ENCODE measurements at places on chromosomes 6 and 20.
A peak's percentile ranks its signal among the peaks of the same experiment; 100 is the strongest.

GRCh38 chr20:46458866-46459750, 52.7 kb upstream of the ELMO2 start:
- H3K4me3 ChIP-seq = peak overlapping the region; percentile 20
- no peaks in the 10 kb centered on the region for H3K27me3 ChIP-seq
- no peak overlapping the region for H3K27ac ChIP-seq
- peaks cover 2% of the 10 kb centered on the region for H3K36me3 ChIP-seq
- peak; percentile 88 for DNase-seq

- no peak for DNase-seq
- peaks cover 5% of the 10 kb centered on the region for H3K4me1 ChIP-seq
- no peak overlapping the region for H3K4me3 ChIP-seq
- H3K36me3 ChIP-seq = no peaks in the 10 kb centered on the region
- no peak overlapping the region for H3K27ac ChIP-seq
Observed at GRCh38 chr20:10789386-10789785, 115.6 kb upstream of the JAG1 start.

DNA sequence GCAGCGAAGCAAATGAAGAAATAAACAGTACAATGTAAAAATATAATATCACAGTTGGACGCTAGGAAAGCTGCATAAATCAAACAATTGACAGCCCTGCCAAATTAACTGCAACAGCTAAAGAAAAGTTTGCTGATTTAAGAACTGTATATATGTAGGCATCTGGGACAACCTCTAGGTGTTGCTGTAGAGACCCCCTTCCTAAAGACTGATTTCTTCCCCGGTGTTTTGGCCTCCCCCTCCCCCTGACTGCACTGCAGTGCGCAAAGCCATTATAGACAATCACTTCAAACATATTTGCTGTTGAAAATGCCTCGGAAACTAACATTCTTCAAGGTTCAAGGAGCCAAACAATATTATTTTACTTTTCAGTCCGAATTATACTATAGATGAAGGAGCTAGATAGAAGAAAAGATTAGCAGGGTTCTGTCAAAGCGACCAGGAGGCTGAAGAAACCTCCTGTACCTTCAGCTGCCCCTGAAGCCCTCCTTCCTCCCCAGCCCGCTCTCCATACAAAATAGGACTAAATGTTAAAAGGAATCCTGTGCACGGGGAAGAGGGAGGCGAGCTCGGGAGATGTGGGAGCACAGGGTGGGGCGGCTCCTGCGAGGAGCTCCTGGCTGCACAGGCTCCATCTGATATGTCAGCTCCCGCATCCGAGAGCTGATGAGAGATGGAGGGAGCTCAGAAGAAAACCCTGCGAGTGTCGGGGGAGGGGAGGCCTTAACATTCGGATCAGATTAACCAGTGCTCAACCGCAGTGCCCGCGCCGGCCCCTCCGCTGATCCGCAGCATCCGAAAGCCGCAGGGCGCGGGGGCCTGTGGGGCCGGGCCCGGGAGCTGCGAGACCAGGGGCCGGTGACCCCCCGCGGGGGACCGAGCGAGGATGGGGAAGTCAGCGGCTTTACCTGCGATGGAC, 822 bp downstream of the ELOVL4 start:
- H3K36me3 ChIP-seq = no peaks in the 10 kb centered on the region
- H3K27ac ChIP-seq = no peak overlapping the region
- H3K27me3 ChIP-seq = no peaks in the 10 kb centered on the region

DNA sequence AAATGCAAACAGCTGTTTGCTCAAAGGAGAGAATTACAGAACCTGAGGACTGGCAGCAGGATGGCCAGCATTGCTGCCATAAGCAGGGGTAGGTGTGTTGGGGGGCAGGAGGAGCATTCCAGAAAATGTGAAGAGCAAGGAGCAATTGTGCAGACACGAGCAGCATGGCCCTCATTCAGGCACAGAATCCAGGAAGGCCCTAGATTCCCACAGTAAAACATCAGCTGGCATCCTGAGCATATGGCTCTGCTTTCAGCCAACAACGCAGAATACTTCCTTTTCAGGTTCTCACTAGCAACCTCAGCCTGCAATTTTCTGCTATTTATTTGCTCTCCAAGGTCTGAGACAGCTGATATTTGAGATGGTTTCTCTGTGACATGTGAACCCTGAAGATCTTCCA, 243.4 kb upstream of the POU3F2 start:
- H3K4me1 ChIP-seq = no peaks in the 10 kb centered on the region
- H3K4me3 ChIP-seq = no peak overlapping the region
- H3K36me3 ChIP-seq = no peaks in the 10 kb centered on the region

DNA sequence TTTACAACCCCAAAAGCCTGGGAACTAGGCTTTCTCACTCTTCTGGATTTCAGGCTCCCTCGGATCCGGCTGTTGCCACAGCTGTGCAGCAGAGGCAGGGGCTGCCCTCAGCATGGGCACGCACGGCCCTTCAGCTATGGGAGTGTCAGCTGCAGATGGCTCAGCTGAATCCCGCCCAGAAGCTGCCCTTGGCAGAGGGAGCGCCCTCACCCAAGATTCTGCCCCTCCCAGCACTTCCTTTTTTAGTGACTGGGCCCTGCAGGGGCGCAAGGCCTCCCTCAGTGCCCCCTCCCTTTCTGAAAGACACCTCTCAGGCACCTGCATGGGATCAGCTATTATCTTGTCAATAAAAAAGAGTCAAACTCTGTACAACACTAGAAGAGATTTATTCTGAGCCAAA, 67.9 kb upstream of the THBS2 start:
- no peak overlapping the region for H3K4me3 ChIP-seq
- no peak overlapping the region for H3K27ac ChIP-seq
- no peaks in the 10 kb centered on the region for H3K4me1 ChIP-seq
- H3K27me3 ChIP-seq = no peaks in the 10 kb centered on the region
- no peak for DNase-seq

GRCh38 chr6:152948150-152948768, 34.6 kb downstream of the FBXO5 start:
- H3K4me1 ChIP-seq = no peaks in the 10 kb centered on the region
- H3K36me3 ChIP-seq = no peaks in the 10 kb centered on the region
- DNase-seq = no peak
- H3K4me3 ChIP-seq = no peak overlapping the region
- no peaks in the 10 kb centered on the region for H3K27me3 ChIP-seq
- H3K27ac ChIP-seq = no peak overlapping the region

- H3K27me3 ChIP-seq = no peaks in the 10 kb centered on the region
- H3K36me3 ChIP-seq = no peaks in the 10 kb centered on the region
- H3K27ac ChIP-seq = no peak overlapping the region
- no peak overlapping the region for H3K4me3 ChIP-seq
Observed at GRCh38 chr20:10064611-10065010, 29.8 kb downstream of the ANKEF1 start.

- DNase-seq = peak; percentile 35
- H3K4me3 ChIP-seq = no peak overlapping the region
- H3K27me3 ChIP-seq = no peaks in the 10 kb centered on the region
- no peaks in the 10 kb centered on the region for H3K36me3 ChIP-seq
- peaks cover 1% of the 10 kb centered on the region for H3K4me1 ChIP-seq
- H3K27ac ChIP-seq = no peak overlapping the region
Observed at GRCh38 chr6:81075974-81076373, 676.5 kb downstream of the TENT5A start.

DNA sequence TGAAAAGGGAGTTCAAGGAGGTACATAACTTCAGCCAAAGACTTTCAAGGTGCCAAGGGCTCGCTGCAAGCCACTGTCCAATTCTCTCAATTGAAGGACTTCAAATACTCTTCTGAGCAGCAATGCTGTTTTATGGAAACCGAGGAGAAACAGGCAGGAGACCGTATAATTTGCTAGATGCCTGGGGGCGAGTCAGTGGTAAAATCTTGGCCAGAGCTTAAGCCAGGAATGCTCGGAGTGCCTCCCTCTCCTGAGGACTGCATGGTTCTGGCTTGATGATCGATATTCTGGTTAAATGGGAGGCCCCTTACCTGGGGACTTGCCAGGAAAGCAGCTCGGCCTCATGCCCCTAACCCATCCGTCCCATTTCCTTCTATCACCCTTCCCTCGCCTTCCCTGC, 35.8 kb upstream of the NOP56 start:
- no peak overlapping the region for H3K27ac ChIP-seq
- no peaks in the 10 kb centered on the region for H3K27me3 ChIP-seq
- no peak for DNase-seq

DNA sequence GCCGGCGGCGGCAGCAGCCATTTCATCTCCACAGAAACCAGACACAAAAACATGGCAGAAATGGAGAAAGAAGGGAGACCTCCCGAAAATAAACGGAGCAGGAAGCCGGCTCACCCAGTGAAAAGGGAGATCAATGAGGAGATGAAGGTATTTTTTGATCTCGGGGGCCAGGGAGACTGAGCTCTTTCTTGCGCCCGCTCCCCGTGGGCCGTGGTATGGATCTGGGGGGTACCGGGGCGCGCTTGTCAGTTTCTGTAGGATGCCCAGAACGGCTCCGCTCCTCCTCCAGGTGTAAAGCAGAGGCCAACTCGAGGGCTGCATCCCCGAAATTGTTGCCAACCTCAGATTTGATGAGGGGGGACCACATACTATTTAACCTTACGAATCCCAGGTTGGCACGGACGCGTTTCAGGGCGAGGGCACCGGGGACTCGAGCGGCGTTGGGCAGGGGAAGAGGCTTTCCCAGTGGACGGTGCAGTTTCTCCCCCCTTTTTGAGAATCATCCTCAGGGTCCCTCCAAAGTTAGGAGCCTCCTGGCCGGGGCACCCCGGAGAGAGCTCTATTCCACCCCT, 735 bp downstream of the SOBP start:
- H3K4me3 ChIP-seq = peak overlapping the region; percentile 85
- peaks cover 2% of the 10 kb centered on the region for H3K4me1 ChIP-seq
- peaks cover 19% of the 10 kb centered on the region for H3K27me3 ChIP-seq

DNA sequence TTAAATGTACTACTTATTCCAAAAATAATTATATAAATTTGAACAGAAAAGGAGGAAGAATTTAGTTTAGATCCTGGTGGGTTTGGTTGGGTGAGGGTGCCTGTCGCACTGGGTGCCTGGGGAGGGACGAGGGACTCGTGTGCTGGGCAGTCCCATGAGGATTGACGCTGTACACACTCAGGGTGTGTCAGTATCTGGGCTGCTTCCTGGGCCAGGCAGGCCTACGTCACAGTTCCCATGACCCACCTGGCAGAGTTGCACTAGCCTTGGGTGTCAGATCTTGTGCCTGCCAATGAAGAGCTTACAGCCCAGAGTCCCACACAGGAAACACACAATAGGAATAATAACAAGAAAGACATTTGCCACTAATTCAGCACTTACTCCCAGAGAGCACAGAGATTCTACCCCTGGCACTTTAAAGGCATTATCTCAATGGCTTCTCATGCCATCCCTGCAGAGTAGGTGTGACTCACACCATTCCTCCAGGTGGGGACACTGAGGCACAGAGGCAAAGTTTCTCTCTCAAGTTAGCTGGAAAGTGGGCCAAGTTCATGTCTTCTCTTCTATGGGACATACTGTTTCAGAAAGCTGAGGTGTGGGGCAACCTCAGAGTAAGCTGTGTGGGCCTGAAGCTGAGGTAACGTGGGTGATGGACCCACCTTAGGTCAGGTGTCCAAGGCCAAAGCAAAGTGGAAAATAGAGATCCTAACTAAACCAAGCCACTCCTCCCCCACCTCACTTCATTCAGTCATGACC, 1.3 kb upstream of the SDCBP2 start:
- no peak for DNase-seq
- H3K27me3 ChIP-seq = no peaks in the 10 kb centered on the region
- H3K4me3 ChIP-seq = no peak overlapping the region
- no peaks in the 10 kb centered on the region for H3K36me3 ChIP-seq
- no peak overlapping the region for H3K27ac ChIP-seq

DNA sequence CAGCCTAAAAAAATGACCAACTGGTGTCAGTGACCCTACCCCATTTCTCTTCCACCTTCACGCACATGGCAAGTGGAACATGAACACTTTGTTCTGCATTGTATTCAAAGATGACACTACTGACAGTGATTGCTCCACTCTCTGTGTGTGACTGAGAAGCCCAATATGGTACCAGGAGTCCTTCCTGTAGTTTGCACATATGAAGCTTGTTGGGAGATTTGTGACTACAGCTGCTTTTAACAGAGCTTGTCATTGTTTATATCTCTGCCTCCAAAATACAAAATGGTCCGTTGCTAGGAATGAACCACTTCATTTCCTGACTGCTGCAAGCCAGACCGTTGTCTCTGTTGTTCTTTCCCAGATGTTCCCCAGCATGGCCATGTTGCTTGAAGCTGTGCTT, 140.3 kb upstream of the TCF21 start:
- no peaks in the 10 kb centered on the region for H3K27me3 ChIP-seq
- H3K4me3 ChIP-seq = no peak overlapping the region
- H3K4me1 ChIP-seq = peaks cover 2% of the 10 kb centered on the region
- no peak overlapping the region for H3K27ac ChIP-seq
- H3K36me3 ChIP-seq = no peaks in the 10 kb centered on the region

DNA sequence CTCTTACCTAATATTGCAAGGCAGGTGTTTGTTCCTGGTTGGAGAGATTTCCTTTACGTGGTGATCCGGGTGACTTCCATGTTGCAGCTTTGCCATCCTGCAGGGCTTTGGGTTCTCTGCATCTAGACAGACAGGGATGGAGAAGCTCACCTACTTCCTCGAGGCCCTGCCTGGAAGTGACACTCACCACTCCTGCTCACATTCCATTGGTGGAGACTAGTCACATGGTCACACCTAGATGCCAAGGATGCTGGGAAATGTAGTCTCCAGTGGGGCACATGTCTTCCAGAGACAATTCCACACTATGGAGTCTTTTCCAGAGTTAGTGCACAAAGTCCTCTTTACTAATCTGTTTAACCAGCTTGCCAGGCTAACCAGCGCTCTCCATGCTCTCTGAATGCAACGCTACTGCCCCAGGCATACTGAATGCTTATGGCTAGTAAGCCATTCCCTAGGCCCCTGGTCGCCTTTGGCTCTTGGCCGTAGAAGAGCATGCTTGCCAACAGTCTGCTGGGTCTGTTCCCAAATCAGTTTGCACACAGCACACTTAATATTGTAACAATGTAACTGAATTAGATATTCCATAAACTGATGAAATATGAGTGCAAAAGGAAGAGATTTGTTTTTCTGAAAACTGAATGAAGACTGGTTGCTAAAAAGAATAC, 6.7 kb upstream of the KCNK15 start:
- no peak overlapping the region for H3K27ac ChIP-seq
- no peaks in the 10 kb centered on the region for H3K4me1 ChIP-seq
- peak; percentile 93 for DNase-seq
- H3K4me3 ChIP-seq = no peak overlapping the region

DNA sequence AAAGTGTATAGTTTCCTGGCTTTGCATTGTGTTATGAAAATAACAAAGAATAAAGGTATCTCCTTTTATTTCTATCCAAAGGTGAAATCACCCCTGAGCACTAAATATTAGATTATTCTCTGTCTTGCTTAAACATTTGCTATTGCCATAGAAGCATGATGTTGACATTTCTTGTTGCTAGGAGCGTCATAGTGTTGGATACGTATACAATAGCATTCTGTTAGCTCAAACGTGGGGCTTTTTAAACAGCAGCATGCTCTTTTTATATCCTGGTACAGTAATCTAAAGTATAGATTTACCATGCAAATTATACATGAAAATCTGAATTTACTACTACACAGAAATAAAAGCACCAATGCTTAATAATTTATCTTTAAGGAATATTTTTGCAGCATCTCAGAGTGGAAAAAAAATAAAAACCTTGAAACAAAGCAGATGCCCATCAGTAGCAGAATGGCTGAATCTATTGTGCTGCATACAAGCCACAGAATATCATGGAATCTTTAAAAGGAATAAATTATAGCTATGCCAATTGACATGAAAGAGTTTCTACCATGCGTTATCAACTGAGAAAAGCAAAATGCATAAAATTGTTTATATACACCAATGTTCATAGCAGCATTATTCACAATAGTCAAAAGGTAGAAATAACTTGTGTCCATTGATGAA, 9.6 kb upstream of the HSF2 start:
- H3K4me1 ChIP-seq = no peaks in the 10 kb centered on the region
- no peaks in the 10 kb centered on the region for H3K36me3 ChIP-seq
- no peak overlapping the region for H3K4me3 ChIP-seq
- no peak overlapping the region for H3K27ac ChIP-seq
- DNase-seq = no peak
